ENCODE measurements at places on chromosomes 4 and X.

DNA sequence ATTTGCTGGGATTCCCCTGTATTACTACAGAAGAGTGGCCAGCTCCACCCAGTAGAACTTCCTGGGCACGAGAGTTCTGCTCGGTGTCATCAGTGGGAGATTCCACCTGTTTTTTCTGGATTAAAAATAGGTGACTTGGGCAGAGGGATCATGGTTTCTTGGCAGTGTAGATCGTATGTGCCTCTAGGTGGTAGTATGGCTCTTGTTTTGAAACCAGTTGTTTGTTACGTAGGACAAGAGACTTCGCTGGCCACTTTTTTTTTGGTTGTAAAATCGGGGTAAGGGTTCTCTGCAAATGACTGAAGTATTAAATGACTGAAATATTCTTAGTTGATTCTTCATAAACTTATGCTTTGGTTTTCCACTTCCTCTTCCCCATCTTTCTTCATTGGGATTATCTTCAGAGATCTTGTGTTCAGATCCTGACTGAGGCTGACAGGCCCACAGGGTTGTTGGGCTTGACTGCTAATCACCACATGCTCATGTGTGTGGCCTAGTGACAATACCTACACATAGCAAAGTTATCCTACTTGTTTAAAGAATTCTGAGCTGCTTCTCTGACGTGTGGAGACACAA is 43.8 kb upstream of the WDR1 start:
- DNase-seq, result no peak

- no peak for DNase-seq
Measured at GRCh38 chr4:184392748-184393559, 81.4 kb downstream of the IRF2 start.

GRCh38 chrX:151713849-151714248 is 2.0 kb upstream of the FATE1 start:
- no peak for DNase-seq

GRCh38 chr4:121873604-121874003 is 3.3 kb upstream of the BBS7 start:
- DNase-seq, result no peak

DNA sequence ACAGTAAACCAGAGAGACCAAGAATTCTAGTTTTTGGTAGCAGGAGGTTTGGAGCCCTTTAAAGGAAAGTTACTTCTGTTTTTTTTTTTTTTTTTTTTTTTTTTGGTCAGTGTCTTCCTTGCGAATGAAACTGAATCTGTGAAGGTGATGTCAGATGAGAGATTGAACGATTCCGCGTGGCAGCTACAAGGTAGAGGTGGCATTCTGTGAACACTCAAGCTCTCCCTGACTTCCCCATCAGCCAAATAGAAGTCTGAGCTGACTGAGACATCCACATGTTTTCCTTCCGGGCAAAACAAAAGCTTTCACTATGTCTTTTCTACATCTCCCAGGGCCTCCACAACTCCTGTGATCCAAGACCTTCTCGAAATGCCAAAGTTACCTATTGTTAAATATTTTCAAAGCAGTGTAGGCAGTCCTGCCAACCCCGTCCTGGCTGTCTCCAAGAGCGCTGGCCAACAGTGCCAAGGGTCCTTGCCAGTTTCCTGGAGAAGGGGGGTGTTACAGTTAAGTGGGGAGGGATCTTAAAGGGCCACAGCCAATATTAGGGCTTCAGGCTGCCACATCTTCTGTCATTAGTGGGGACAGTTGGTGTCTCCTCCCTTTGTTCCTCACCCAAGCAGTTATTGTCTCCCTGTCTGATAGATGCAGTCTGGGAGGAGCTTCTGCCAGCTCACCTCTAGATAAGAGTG is 102.9 kb upstream of the SLC34A2 start:
- DNase-seq, result no peak

GRCh38 chrX:64885850-64886249 is 90.4 kb downstream of the ZC4H2 start:
- DNase-seq, result no peak

DNA sequence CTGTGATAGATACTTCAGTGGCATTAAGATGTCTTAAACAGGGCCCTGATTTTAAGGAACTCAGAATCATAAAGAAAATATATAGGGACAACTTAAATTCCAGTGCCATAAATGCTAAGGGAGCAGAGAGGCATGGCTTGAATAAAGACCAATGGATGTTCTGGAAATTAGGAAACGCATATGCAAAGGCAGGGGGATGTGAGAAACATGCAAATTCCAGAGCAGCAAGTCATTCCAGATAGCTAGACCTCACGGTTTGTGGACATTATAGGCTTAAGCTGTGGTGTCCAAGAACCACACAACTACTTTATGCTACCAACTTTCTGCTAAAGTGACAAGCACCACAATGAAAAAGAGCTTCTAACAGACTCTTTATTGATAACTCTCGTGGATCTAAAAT is 132.6 kb upstream of the ANK2 start:
- DNase-seq, result no peak

GRCh38 chrX:150262456-150262855 is 100.7 kb upstream of the MAMLD1 start:
- no peak for DNase-seq

GRCh38 chr4:141247430-141247780 is 26.7 kb downstream of the ZNF330 start:
- DNase-seq, result no peak

- DNase-seq, result no peak
Measured at GRCh38 chr4:122588453-122589238, 32.2 kb downstream of the IL21 start.

DNA sequence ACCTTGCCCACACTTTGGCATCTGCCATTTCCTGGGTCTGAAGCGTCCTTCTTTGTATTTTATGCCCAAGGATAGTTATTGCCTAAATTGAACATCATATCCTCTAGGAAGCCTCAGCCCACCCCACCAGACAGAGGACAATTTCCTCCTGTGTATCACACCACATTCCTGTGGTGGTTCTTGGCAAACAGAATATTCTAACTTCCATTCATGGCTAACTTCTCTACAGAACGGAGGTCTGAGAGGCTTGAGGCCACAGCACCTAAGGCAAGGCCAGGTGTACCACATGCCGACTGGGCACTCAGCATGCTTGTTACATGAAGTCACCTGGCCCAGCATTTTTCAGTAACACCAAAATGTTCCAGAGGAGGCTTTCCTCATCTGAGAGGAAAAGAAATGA is 42.4 kb downstream of the CD99L2 start:
- no peak for DNase-seq

DNA sequence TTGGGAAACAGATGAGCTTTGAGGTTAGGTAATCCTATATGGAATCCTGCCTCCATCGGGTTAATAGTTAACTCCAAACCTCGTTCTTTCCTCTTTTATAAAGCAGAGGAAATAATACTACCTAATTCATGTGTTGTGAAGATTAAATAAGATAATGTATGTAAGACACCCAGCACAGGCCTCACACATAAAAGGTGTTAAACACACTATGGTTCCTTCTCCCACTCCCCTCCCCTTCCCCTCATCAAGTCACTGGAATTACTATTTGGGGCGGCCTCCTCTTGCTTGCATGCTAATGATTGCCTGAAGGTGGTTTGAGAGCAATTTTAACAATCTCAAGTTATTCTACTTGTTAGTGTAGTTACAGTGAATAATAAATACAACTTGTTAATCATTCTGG is 404.4 kb upstream of the RASGEF1B start:
- DNase-seq, result no peak

DNA sequence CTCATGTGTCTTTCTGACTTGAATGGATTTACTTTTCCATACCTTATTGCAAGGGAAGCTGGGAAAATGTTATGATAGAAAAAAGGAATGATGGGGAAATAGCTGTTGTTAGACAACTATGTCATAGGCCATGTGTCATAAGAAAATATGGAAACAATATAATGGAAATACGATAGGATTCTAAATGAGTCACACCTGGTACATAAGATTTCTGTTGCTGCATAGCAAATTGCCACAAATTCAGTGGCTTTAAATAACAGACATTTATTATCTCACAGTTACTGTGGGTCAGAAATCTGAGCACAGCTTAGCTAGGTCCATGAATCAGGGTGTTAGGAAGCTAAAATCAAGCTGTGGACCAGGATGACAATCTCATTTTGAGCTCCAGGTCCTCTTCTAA is 44.6 kb upstream of the ANKRD50 start:
- DNase-seq, result no peak

- no peak for DNase-seq
Measured at GRCh38 chr4:45482346-45482745, 641.5 kb downstream of the GABRG1 start.

DNA sequence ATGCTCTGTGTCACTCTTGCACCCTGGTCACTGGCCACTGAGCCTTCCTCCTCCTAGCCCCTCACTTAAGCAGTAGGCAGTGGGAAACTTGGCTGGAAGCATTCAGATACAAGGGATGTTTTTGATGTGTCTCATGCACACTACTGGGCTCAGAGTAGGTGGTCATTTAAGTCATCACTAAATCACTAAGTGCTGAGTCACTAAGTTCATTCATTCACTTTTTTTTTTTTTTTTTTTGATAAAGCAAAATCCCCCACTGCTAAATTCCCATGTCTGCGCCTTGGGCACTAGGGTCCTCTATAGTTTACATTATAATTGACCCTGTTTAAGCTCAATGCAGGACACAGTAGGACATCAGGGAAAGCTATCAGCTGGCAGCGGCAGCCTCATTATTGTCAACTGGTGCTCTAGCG is 182.4 kb upstream of the MBNL3 start:
- no peak for DNase-seq

DNA sequence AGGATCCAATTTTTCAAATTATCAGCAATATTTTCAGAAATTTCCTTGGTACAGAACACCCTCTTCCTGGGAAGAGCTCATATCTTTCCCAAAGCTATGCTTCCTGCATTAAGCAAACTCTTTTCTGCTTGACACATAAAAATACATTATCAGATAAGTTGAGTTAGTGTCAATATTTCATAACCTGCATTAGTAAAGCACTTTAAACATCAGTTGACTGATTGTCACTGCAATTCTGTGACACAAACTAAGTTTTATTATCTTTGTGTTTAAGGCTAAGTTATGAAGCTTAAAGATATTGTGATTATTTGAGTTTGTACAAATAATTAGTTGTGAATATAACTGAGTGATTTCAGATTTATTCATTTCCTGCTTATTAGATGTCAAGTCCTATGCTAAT is 1045.4 kb upstream of the GRID2 start:
- no peak for DNase-seq
